ENCODE measurements at places on chromosomes 6 and 20.

GRCh38 chr20:34744847-34745246 lies 40.7 kb downstream of the TP53INP2 start:
- DNase-seq: no peak

- DNase-seq: no peak
Measured at GRCh38 chr6:147752689-147753403, 244.4 kb downstream of the SAMD5 start.

GRCh38 chr20:60962367-60963045 lies 289.6 kb upstream of the CDH4 start:
- DNase-seq: no peak

GRCh38 chr6:148349466-148349865 lies 6.8 kb downstream of the SASH1 start:
- no peak for DNase-seq

- no peak for DNase-seq
Measured at GRCh38 chr20:483815-484644, 21.7 kb upstream of the TBC1D20 start.

GRCh38 chr6:86536121-86536520 lies 401.2 kb upstream of the HTR1E start:
- DNase-seq: no peak

GRCh38 chr6:73752943-73753342 lies 56.9 kb downstream of the CD109 start:
- DNase-seq: no peak

- no peak for DNase-seq
Measured at GRCh38 chr20:56731476-56731875, 102.4 kb downstream of the TFAP2C start.

DNA sequence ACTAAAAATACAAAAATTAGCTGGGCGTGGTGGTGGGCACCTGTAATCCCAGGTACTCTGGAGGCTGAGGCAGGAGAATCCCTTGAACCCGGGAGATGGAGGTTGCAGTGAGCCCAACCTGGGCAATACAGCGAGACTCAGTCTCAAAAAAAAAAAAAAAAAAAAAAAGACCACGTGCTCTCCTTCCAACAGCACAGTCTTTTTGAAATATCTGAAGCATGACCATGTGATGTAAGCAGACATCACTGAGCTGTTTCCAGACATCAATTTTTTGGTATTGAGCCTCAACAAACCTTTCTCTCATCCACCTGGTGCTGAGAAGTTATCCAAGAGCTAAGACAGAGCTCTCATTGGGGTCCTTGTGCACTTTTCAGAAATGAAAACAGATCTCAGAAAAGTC lies 249.2 kb downstream of the FOXA2 start:
- DNase-seq: no peak

- no peak for DNase-seq
Measured at GRCh38 chr20:32893263-32894025, 34.7 kb downstream of the EFCAB8 start.

- peak; percentile 39 for DNase-seq
Measured at GRCh38 chr20:1391640-1392442, 1.0 kb downstream of the FKBP1A start.

DNA sequence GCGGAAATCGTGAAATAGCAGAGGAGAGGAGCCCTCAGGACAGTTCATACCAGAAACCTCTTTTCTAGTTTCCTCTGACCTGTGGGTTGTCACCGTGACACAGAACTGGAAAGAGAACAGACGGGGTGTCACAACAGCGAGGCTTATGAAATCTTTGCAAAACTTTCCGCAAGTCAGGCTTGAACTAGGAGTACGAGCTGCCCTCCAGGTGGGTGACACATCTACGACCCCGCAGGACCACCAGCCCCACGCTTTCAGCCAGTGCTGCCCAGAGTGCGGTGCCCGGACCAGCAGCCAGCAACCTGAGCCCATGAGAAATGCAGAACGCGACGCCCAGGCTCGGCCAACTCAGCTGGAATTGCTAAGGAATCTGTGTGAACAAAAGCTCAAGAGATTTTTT lies 30.8 kb downstream of the WRNIP1 start:
- no peak for DNase-seq

DNA sequence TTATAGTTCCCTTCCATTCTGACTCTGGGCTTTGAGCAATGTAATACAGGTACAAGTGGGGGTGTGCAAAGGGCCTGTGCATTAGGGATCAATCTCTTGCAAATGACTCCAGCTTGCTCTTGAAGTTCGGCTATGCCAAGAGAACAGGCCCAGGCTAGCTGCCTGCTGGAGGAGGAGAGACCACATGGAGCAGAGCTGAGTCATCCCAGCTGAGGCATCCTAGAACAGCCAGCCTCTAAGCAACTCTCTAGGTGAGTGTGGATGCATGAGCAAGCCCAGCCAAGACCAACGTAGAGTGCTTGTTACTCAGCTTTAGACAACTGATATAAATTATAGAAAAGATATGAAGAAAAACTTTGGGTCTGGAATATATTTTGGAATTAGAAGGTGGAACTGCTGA lies 47.6 kb upstream of the RBM24 start:
- DNase-seq: no peak

GRCh38 chr20:10633718-10634117 lies 40.1 kb downstream of the JAG1 start:
- DNase-seq: no peak

DNA sequence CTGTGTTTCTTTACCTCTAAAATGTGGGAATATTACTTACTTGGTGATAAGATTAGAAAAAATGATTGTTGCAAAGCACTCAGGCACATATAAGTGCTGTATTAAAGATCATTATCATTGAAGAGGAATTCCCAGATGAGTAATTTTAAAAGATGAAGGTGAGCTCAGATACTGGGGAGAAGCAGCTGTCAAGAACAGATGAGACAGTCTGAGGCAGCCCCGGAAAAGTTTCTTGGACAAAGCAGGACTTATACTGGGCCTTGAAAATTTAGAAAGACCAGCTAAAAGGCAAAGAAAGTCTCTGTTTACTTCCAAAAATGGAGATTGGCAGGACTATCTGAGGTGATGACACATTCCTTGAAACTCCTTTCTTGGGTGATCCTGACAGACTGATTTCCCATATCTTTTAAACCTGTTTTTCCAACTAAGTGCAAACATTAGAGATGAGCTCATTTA lies 93.8 kb upstream of the MARCKS start:
- no peak for DNase-seq

DNA sequence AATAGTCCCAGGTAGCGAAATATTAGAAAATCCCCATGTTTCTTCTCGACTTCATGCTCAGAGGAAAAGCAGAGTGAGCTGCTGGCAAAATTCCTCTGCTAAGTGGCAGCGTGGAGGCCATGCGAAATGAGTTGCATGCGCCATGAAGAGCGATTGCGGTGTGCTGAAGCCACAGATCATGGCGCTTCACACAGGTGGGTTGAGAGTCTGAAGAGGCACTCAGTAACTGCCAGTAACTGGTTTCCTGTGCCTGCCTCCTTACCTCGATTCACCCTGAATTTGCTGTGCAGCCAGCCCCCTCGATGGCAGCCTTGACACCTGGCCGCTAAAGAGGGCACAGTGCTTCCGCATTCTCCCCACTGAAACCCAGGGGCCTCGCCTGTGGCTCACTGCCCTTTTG lies 301.5 kb downstream of the NRN1 start:
- peak; percentile 54 for DNase-seq

- DNase-seq: no peak
Measured at GRCh38 chr20:50876816-50877215, 54.4 kb downstream of the ADNP start.

GRCh38 chr6:143149771-143150170 lies 89.1 kb downstream of the AIG1 start:
- DNase-seq: no peak

- DNase-seq: no peak
Measured at GRCh38 chr20:37228082-37228481, 33.5 kb downstream of the GHRH start.

- peak; percentile 30 for DNase-seq
Measured at GRCh38 chr20:62576815-62577489, 65.4 kb upstream of the SLCO4A1 start.

- no peak for DNase-seq
Measured at GRCh38 chr20:24149881-24150307, 161.3 kb upstream of the GGTLC1 start.

- no peak for DNase-seq
Measured at GRCh38 chr6:112560651-112561050, 213.5 kb downstream of the RFPL4B start.

DNA sequence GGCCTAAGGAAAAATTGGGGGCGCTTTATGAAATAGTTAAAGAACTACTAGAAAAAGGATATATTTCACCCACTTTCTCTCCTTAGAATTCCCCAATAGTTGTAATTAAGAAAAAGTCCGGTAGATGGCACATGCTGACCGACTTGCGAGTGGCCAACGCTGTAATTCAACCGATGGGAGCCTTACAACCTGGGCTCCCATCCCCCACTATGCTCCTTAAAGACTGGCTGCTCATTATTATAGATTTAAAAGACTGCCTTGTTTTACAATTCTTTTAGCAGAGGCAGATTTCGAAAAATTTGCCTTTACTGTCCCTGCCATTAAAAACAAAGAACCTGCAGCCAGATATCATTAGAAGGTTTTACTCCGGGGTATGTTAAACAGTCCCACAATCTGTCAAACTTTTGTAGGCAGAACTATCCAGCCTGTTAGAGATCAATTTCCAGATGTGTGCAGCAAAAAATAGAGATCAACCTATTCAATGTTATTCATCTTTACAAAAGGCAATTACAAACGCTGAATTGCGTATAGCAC lies 58.5 kb upstream of the PRSS16 start:
- peak; percentile 68 for DNase-seq

GRCh38 chr20:9928955-9929354 lies 90.1 kb upstream of the PAK5 start:
- no peak for DNase-seq

GRCh38 chr20:17732907-17733521 lies 33.2 kb downstream of the BANF2 start:
- no peak for DNase-seq

DNA sequence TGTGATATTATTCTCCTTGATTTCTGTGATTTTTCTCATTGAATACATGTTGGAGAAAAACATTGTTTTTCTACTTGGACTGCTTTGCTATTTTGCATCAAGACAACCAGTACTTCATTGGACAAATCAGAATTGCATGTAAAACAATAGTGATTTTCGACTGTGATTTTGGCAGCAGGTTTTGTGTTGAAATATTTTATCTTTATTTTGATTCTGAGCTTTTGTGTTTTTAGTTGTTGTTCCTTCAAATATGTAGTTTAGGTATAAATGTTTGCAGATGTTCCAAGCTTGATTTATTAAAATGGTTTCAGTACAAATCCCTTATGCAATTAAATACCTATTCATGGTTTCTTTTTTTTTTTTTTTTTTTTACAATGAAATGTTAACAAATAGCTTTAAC lies 754.1 kb downstream of the DOK5 start:
- no peak for DNase-seq

- no peak for DNase-seq
Measured at GRCh38 chr20:36773107-36773596, 411 bp downstream of the DSN1 start.

DNA sequence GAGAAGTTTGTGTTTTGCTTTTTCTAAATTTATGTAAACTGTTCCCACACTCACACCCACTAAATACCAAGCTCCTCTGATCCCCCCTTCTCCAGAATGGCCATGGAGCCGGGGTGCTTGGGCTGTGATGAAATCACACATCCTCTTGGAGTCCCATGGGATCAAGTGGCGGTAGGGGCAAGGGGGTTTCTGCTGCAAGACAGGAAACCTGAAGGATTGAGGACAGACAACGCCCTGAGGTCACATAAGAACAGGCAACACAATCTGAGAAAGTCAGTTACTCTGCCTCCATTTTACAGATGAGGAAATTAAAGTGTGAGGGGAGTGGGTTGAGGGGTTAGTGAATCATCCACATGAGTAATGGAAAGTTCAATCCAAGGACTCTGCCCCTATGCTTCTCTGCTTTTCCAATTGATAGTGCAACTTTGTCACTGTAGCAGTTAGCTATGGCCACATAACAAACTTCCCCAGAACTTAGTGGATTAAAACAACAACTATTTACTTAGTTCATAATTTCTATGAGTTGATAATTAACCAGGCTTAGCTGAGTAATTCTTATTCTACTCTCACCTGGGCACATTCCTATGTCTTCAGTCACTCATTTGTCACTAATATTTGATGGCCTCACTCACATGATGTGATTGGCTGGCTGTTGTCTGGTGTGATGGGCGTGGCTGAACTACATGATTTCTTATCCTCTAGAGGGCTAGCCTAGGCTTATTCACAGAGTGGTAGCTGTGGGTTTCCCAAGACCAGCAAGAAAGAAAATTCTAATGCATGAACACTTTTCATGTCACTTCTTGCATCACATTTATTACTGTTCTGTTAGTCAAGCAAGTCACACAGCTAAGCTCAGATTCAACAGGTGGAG lies 311.1 kb upstream of the RNF24 start:
- no peak for DNase-seq

DNA sequence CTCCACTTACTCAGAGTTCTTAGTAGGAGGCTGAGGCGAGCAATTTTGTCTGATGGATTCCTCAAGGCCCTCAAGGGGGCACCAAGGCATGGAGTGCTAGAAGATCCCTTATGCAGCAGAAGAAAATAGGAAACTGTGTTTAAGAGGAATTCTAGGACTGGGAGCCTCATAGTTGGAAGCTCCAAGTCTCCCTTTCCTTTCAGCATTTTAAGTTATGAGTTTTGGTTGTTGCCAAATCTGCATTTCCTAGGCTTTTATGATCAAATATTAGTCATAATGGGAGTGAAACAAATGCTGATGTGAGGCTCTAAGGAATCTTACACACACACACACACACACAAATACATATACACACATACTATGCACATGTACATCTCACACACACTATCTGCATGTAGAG lies 714.0 kb downstream of the UTRN start:
- no peak for DNase-seq

DNA sequence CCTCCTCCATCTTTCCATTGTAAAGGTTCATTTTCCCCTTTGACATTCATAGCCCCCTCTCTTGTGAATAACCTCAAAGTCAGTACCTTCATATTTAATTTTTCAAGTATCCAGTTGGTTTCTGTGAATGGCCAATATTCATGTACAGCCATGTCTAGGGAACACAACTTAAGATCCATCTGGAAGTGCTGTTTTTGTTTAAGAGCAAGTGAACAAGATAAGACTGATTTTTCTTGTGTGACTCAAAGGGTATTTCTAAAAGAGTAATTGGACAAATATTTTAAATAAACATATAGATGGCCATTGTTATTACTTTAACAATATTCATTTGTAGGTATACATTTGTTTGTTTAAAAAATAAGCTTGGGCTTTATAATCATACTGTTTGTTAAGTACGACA lies 92.9 kb downstream of the RTN4IP1 start:
- no peak for DNase-seq

Measured in DND-41 (cell line).